Dorsolateral prefrontal cortex (tissue), 122 donors: ENCODE measurements at places on chromosomes 7 and 10.
A peak's percentile ranks its signal among the peaks of the same experiment; 100 is the strongest.

- no peak for DNase-seq
Measured at GRCh38 chr7:23299770-23300300, 696 bp downstream of the MALSU1 start.

DNA sequence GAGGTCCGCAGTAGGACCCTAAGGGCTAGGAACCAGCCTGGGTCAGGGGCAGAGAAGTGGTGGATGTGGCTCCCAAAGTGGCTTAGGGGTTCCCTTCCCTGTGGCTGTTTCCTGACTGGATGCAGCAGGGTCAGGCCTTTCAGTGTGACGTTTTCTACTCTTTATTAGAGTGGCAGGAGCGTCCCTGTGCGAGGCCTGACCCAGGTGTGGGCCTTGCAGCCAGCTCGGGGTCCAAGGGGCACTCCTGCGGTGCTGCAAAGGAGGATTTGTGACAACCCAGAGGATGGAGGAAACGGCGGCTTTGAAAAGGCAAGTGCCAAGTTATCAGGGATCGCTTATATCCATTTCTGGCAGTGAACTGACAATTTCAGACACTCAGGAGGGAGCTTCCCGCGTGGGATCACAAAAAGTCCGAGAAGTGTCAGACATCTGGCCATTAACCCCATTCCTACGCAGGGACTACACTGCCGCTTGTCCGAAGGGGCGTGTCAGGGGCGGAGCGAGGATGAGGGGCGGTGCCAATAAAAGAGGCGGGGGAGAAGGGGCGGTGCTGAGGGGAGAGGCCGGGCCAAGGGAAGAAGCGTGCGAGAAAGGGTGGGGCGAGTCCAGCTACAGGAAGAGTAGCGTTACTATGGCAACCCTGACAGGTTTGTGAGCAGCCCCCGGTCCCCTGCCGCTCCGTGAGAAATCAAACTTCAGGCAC lies 98.8 kb upstream of the ZNF722 start:
- DNase-seq, result peak; percentile 87

DNA sequence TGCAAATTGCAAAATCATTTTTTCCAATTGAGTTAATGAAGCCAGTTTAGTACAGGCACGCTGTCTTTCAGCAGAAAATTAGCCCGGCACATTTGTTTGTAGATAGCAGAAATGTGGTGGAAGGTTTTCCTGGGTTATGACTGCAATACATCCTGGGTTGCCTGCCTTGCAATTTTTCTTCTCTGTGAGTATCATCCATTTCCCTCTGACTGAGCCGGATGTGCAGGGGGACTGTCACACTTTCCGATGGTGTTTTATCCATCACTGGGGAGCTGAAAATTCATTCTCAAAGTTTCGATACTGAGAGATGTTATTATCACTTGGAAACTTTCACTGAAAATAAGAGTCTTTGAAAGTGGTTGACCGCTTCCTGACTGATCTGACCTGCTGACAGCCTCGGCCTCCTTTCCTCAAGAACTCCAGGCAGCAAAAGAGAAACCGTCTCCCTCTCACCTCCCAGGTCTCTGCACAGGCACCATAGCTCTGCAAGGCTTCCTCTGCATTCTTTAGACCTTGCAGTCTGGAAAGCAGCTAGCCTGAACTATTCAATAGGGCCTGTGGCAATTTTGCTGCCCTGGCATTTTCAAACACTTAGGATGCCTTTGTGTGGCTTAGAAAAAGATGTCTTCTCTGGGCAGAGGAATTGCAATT lies 320.8 kb upstream of the NRP1 start:
- no peak for DNase-seq

DNA sequence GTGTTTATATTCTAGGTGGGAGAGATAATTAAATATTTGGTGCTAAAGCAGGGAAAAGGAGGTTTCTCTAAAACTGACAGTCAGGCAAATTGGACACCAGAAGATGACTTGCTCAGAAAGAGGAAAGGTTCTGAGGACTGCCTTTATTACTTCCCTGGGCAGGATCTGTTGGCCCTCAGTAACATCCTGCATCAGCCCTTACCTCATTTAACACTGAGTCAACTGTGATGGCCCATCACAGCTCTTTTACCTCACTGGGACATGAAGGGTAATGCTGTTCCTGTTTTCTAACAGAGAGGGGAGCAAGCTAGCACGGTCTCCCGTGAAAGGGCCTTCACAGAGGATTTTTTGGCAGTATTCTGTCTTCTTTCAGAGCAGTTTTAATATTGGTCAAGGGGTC lies 12.0 kb downstream of the PPP1R17 start:
- no peak for DNase-seq

DNA sequence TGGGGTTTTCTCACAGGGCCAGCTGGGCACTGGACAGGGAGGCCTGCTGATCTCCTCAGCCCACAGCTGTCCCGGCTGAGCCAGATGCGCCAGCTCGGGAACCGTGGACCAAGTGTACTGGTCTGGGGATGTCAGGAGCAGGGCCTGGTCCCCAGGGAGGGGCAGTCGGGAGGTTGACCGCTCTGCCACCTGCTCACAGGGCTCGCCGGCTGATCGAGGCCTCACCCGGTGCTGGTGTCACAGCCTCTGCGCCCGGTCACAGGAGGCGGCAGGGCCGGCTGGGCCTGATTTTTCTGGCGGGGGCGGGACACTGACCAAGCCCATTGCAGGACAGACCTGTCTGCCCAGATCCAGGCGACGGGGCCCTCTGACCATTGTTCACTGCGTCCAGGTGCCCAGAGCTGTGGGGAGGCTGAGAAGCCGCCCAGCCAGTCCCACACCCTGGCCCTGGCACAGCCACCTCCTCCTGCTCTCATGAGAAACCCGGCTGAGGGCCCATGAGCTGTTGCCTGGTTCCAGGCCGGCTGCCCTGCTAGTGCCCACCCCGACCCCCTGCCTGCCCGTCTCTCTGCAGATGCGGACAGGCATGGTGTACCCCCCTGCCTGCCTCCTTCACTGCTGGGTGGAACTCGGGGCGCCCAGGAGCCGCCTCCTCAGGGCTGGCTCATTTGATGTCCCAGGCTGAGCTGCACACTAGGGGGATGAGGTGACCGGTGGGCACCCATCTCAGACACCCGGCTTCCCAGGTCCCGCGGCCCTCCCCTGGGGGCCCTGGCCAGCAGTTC lies 3.0 kb upstream of the TMEM184A start:
- DNase-seq, result no peak

DNA sequence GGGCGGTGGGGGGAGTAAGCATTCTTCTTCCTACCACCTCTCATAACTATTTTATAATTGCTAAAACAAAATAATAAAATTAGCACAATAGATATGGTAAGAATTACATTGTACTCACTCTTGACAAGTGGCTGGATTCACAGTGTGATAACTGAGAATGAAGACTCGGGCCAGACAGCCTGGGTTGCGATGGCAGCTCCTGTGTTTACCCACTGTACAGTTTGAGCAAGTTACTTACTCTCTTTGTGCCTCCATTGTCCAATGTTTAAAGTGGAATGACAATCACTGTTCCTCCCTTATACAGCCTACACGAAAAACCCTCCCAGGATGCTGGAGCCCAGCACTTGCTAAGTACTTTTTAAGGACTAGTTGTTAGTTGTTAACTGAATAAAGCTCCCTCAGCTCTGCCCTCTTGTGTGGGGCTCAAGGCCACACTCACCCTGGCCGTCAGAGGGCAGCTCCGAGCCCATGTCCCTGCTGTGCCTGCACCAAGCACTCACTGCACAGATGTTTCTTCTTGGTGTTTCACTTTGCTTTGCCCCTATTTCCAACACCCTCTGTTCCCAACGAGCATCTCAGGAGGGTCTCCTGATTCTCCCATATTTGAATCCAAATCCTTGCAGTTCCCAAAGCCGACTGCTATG lies 56.4 kb upstream of the NPS start:
- no peak for DNase-seq

DNA sequence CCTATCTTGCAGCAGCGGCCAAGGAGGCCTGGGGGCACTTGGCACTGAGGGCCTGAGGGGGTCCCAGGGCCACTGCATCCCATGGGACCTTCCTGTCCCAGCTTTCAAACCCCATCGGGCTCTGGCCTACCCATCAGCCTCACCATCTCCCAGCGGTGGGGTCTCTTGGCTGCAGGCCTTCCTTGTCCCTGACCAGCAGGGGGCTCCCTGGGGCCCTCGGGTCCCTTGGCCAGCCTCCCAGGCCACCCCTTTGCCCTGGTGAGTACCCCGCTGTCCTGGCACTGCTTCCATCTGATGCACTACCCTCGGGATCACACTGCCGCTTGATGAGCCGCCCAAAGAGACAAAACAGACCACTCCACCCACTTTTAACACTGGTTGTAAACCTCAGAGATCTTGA lies 43.5 kb downstream of the YKT6 start:
- no peak for DNase-seq

- no peak for DNase-seq
Measured at GRCh38 chr10:102545265-102545871, 41.6 kb downstream of the SUFU start.

DNA sequence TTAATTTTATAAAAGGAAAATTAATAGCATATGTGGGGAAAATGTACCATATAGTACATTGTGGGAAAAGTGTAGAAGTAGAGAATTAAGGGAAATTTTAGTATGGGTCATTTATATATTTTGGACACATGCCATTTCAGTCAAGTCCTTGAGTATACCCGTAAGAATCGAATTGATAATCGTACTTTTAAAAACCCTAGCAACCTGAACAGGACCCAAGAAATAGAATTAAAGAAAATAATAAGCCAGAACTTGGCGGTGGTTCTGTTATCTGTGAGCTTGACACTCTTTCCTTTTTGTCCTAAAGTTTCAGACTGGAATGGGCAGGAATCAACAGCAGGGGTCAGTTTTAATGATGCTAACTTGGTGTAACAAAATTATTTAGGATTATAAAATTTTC lies 221.0 kb downstream of the CDK14 start:
- no peak for DNase-seq

GRCh38 chr7:1849351-1850041 lies 179.4 kb downstream of the ELFN1 start:
- DNase-seq, result no peak

- DNase-seq, result peak; percentile 53
Measured at GRCh38 chr7:36192053-36192824, 39.2 kb downstream of the EEPD1 start.

- no peak for DNase-seq
Measured at GRCh38 chr7:92639213-92639896, 49.2 kb upstream of the FAM133B start.

GRCh38 chr7:55546814-55547213 lies 25.5 kb downstream of the VOPP1 start:
- no peak for DNase-seq

DNA sequence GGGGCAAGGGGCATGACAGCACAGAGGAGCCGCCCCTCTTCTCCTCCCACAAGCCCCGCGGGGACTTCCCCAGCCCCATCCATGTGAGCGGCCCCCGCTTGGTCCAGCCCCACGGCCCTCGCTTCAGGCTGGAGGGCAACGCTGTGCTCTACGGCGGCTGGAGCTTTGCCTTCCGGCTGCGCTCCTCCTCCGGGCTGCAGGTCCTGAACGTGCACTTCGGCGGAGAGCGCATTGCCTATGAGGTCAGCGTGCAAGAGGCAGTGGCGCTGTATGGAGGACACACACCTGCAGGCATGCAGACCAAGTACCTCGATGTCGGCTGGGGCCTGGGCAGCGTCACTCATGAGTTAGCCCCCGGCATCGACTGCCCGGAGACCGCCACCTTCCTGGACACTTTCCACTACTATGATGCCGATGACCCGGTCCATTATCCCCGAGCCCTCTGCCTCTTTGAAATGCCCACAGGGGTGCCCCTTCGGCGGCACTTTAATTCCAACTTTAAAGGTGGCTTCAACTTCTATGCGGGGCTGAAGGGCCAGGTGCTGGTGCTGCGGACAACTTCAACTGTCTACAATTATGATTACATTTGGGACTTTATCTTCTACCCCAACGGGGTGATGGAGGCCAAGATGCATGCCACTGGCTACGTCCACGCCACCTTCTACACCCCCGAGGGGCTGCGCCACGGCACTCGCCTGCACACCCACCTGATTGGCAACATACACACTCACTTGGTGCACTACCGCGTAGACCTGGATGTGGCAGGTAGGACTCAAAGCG lies 5.1 kb downstream of the AOC1 start:
- DNase-seq, result no peak

DNA sequence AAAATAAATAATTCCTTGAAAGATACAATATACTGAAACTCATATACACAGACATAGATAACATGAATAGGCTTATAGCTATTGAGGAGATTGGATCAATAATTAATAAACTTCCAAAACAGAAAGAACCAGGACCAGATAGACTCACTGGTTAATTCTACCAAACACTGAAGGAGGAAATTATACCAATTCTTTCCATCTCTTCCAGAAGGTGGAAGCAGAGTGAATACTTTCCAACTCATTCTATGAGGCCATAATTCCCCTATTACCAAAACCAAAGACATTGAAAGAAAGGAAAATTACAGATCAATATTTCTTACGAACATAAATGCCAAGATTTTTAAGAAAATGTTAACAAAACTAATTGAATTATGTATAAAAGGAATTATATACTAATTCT lies 624.8 kb upstream of the LRRTM3 start:
- DNase-seq, result no peak

GRCh38 chr10:101561068-101561915 lies 26.8 kb downstream of the POLL start:
- no peak for DNase-seq

GRCh38 chr10:56912043-56912442 lies 551.0 kb upstream of the ZWINT start:
- DNase-seq, result no peak

GRCh38 chr10:104622598-104623209 lies 18.4 kb upstream of the SORCS3 start:
- no peak for DNase-seq

DNA sequence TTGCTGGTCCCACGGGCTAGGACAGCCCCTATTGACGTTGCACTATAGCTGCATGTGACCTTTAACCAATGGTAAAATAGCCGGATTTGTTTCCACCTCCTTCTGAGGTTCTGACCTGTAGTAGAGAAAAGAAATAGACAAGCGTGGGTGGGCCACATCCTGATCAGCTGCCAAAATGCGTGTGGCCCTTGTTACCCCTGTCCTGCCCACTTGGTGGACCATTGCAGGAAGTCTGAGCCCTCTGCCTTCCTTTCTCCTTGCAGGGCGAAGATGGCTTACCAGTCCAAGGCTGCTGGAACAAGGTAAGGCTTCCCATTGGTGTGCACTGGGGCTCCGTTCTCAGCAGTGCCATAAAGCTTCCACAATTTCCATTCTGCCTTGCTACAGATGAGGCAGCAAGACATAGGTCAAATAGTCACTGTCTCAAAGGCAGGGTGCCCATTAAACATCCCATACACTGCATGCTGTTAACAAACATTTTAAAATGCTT lies 95.9 kb upstream of the MACROH2A2 start:
- no peak for DNase-seq
